ENCODE measurements at places on chromosomes 1 and 21.

DNA sequence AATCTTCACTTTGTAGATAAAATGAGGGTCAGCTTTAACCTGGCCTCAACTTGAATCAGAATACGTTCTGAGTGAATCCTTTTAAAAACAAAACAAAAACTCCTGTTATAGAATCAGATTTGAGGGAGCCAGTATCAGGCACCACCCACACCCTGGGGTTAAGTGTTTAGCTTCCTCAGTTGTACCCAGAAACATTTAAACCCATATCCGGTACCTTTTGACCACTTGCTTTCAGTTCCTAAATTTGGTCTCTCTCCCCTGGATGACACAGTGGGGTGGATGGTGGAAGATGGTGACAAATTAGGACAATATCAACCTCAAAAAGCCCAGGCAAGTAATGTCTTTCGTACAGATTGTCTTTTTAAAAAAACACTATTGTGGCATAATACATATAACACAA is 10.4 kb downstream of the KLHDC7A start:
- DNase-seq, result no peak
- no peak overlapping the region for H3K27ac ChIP-seq
- H3K4me3 ChIP-seq, result no peak overlapping the region
- H3K27me3 ChIP-seq, result no peaks in the 10 kb centered on the region
- H3K4me1 ChIP-seq, result no peaks in the 10 kb centered on the region
- no peaks in the 10 kb centered on the region for H3K36me3 ChIP-seq

DNA sequence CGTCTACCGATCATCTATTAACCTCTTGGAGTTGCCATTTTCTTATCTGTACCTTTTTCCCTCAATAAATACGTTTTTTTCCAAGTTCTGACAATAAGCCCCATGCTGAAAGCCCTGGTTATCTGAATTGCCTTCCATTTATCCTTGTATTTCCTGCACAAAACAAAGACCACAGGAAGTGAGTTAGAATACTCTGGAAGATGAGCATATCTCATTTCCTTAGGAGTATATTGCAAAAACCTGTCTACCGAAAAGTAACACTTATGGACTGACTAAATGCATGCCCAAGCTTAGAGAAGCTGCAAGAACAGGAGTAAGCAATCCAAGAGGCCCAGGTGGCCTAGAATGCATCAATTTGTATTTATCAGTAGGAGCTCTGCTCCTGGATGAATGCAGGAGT is 39.9 kb downstream of the DIRAS3 start:
- no peak overlapping the region for H3K4me3 ChIP-seq
- DNase-seq, result no peak
- no peak overlapping the region for H3K27ac ChIP-seq
- no peaks in the 10 kb centered on the region for H3K27me3 ChIP-seq
- no peaks in the 10 kb centered on the region for H3K36me3 ChIP-seq

DNA sequence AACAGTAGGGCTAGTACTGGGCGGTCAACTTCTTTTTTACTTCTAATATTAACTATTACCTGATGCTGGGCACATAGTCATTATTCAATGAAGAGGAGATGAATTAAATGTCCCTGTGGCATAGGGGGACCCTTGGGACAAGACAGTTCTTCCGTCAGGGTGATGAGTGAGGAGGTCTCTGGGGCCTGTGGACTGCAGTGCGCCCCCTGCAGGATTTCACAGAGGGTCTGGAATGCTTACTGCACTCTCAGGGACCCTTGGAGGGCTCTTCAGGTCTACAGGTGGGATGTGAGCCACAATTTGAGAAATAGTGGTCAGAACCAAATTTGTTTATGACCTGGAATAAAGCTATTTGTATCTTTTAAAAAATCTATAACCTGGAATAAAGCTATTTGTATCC is 149.4 kb downstream of the FAM78B start:
- no peak overlapping the region for H3K27ac ChIP-seq
- no peak for DNase-seq
- H3K4me3 ChIP-seq, result no peak overlapping the region
- no peaks in the 10 kb centered on the region for H3K36me3 ChIP-seq
- H3K27me3 ChIP-seq, result no peaks in the 10 kb centered on the region

DNA sequence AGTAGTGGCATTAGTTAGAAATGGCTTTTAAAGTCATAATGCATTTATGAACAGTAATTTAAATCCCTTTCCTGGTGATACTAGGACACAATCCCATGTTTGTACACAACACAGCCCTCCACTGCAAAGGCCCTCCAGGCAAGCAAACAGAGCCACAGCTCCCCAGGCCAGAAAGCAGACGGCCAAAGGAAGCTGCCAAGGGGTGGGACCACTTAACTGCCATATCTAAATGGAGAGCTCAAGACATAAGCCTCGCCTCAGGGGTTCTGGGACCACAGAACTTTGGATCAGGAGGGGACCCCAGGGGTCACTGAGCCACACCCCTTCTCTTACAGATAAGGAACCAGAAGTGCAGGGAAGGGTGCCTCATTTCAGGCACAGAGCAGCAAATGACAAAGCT is 189.7 kb downstream of the KCNH1 start:
- H3K4me3 ChIP-seq, result no peak overlapping the region
- no peak for DNase-seq
- H3K27me3 ChIP-seq, result no peaks in the 10 kb centered on the region
- no peak overlapping the region for H3K27ac ChIP-seq
- no peaks in the 10 kb centered on the region for H3K36me3 ChIP-seq
- H3K4me1 ChIP-seq, result no peaks in the 10 kb centered on the region

GRCh38 chr1:89594096-89594740 is 38.7 kb upstream of the LRRC8C start:
- H3K4me3 ChIP-seq, result no peak overlapping the region
- H3K36me3 ChIP-seq, result peaks cover 2% of the 10 kb centered on the region
- H3K27me3 ChIP-seq, result no peaks in the 10 kb centered on the region
- H3K27ac ChIP-seq, result no peak overlapping the region
- no peak for DNase-seq

DNA sequence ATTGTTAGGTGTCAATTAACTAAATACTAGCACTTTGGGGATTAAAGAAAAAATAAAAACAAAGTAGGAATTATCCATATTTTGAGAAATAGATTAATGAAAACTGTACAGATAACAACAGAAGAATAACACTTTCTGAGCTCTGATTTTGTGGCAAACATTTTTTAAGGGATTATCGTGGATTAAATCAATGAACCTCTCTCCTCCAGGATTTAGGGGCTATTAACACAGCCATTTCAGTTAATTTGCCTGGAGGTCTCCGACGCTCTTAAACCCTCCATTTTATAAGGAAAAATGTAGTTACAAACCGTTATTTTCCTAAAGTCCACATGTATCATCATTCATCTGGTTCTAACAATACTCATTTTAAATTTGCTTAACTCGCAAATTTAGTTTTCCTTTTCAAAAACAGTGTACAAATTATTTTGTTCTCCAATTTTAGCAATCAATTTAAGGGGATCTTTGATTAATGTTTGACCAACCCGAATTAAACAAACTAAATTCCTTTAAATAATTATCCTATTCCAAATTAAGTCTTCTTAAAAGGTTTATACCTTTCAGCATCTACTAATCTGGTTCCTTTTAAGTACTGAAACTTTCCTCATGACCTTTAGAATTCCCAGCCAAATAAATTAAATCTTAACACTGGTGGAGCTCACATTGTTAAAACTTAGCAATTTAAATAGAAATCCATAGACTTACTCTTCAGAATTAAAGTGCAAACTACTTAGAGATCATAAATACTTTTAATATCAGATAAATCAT is 30.7 kb upstream of the RNF187 start:
- peaks cover 24% of the 10 kb centered on the region for H3K4me1 ChIP-seq
- no peaks in the 10 kb centered on the region for H3K27me3 ChIP-seq
- no peak overlapping the region for H3K4me3 ChIP-seq
- H3K36me3 ChIP-seq, result no peaks in the 10 kb centered on the region
- H3K27ac ChIP-seq, result peak overlapping the region; percentile 87
- no peak for DNase-seq

DNA sequence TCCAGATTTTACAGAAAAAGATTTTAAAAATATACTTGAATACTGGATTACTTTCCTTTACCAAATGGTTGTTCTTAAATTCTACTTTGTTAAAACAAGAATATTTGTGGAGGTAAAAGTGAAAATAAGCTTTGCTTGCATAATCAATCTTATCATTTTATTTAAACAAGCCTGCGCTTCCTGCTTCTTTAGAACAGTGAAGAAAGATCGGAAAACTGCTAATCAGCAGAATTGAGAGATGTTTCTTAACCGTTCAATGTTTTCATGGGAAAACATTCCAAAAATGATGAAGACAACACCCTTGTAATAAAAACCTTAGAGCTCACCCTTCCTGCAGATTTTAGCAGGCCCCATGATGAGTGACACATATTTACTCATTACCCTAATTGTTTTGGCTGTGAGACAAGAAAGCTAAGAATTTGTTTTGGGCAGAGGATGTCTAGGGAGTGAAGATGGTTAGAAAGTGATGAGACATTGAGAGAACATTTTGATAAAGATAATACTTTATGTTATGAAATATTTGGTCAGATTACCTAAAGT is 72.6 kb downstream of the TPR start:
- peaks cover 3% of the 10 kb centered on the region for H3K4me1 ChIP-seq
- no peak for DNase-seq
- H3K36me3 ChIP-seq, result no peaks in the 10 kb centered on the region
- no peak overlapping the region for H3K4me3 ChIP-seq
- H3K27me3 ChIP-seq, result no peaks in the 10 kb centered on the region
- no peak overlapping the region for H3K27ac ChIP-seq

- H3K27ac ChIP-seq, result no peak overlapping the region
- H3K4me3 ChIP-seq, result no peak overlapping the region
- H3K4me1 ChIP-seq, result no peaks in the 10 kb centered on the region
- H3K27me3 ChIP-seq, result no peaks in the 10 kb centered on the region
- peaks cover 6% of the 10 kb centered on the region for H3K36me3 ChIP-seq
Measured at GRCh38 chr1:185083818-185084217, 38.5 kb downstream of the RNF2 start.

- no peak for DNase-seq
- no peak overlapping the region for H3K27ac ChIP-seq
- H3K36me3 ChIP-seq, result no peaks in the 10 kb centered on the region
- no peak overlapping the region for H3K4me3 ChIP-seq
- no peaks in the 10 kb centered on the region for H3K4me1 ChIP-seq
- H3K27me3 ChIP-seq, result no peaks in the 10 kb centered on the region
Measured at GRCh38 chr1:61606448-61607312, 118.3 kb downstream of the TM2D1 start.

DNA sequence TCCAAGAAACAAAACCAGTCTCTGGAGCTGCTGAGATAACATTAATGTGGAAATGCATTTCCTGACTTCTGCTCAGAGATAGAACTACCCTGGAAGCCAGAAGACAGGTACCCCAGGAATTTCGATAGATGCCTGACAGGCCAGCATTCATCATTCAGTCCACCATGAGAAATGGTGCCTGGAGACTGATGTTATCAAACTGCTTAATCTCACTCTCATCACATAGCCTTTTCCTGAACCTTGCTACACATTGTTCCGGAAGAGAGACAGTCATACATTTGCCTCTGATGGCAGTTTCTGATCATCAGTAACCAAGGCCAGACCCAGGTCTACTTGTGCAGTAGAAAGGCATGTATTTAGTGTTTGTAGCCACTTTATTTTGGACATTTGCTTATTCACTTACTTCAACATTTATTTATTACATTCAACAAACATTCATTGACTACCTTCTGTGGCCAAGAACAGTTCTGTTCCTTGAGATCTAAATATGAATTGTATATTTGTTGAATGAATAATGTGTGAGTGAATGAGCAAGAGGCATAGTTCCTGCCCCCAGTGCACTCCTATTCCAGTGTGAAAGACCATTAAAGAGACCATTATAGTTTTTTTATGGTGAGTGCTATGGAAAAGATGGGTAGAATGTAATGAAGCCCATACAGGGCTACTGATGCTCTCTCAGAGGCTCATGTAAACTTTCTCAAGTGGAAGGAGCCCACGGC is 485.7 kb downstream of the NUF2 start:
- H3K4me3 ChIP-seq, result no peak overlapping the region
- no peaks in the 10 kb centered on the region for H3K36me3 ChIP-seq
- H3K27ac ChIP-seq, result no peak overlapping the region
- no peaks in the 10 kb centered on the region for H3K27me3 ChIP-seq
- DNase-seq, result no peak

DNA sequence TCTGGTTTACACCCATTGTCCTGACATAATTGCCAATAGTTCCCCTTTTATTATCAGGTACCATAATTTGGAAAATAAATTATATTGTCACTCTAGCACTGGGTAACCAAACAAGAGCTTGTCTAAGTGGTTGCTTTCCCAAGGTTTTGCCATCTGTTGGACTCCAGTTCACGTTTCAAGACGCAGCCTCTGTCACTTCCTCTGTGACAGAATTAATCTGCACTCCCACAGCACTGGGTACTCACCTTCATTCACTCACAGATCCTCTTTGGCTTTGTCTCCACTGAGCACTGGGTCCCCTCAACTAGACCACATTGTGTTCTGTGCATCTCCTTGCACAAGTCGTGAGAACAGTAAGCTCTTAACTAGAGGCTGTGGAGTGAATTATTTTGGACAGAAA is 123.6 kb upstream of the JUN start:
- H3K27me3 ChIP-seq, result no peaks in the 10 kb centered on the region
- H3K27ac ChIP-seq, result no peak overlapping the region
- H3K4me1 ChIP-seq, result peaks cover 5% of the 10 kb centered on the region

GRCh38 chr1:32775640-32776337 is 41.4 kb downstream of the YARS1 start:
- peaks cover 35% of the 10 kb centered on the region for H3K36me3 ChIP-seq
- H3K27ac ChIP-seq, result no peak overlapping the region
- H3K4me1 ChIP-seq, result no peaks in the 10 kb centered on the region

- H3K27ac ChIP-seq, result no peak overlapping the region
- no peaks in the 10 kb centered on the region for H3K36me3 ChIP-seq
- no peaks in the 10 kb centered on the region for H3K27me3 ChIP-seq
- DNase-seq, result no peak
- no peaks in the 10 kb centered on the region for H3K4me1 ChIP-seq
Measured at GRCh38 chr1:185533596-185533995, 200.6 kb upstream of the HMCN1 start.

DNA sequence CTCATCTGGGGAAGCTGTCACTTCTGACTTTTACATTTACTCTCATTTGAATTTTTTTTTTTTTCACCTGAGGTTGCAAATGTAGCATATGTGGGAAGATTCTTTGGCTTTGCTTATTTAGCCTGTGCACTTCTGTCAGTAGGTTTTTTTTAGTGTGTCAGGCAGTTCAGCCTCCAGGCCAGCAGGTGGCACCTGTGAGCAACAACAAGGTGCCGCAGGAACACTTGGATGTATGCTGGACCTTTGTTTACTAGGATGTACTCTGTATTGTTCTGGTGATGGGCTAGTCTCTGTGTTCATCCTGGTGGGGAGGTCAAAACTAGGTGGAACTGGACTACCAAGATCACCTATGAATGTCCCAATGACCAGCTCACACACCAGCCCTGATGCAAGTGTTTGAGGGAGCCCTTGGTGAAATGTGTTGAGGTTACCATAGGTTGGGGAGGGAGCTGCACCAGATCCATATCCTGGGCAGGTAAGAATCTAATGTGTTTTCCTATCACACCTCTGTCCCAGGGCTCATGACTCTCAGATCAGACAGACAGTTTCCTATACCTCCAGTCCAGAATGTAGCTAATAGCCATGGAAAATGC is 618.2 kb downstream of the BRINP3 start:
- H3K4me3 ChIP-seq, result no peak overlapping the region
- DNase-seq, result no peak
- H3K27me3 ChIP-seq, result no peaks in the 10 kb centered on the region
- H3K27ac ChIP-seq, result no peak overlapping the region

Data from effector memory CD4-positive, alpha-beta T cell (primary cell).